ENCODE measurements at places on chromosomes 12 and 14.

DNA sequence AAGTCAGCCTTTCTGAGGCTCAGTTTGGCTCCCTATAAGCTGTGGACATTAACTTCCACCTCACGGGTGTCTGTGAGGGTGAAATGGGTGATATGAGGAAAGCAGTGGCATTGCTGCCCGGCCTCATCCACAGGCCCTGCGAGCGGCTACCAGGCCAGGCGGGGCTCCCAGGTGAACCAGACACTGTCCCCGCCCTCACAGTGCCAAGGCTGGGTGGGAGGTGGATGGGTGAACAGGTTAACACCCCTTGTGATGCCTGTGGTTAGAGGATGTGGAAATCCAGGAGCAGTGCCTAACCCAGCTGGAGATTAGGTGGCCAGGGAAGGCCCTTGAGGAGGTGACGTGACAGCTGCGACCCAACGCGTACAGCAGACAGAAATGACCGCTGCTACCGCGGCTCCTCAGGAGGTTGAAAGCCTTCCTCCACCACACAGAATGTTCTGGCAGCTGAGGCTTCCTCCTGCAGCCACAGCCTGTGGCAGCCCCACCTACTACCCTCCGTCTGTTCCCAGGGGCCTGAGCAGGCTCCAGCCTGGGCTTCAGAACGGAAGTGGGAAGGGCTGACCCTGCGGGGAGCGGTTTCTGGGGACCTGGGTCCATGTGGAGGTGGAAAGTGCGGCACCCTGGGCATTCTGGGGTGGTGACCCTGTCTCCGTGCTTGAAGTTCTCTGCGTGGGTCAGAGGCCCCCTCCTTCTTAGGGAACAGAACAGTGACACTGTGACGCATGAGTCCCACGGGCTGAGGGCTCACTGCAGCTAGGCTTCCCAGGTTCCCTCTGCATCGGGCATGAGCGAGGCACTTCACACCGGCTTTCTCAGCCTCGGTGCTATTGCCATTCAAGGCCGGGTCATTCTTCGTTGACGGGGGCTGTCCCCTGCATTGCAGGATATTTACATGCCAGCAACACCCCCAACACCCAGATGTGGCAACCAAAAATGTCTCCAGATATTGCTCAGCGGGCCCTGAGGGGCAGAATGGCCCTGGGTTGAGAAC lies 9.7 kb downstream of the MMAB start:
- no peak for DNase-seq

GRCh38 chr14:22910916-22911315 lies 8.0 kb downstream of the RBM23 start:
- DNase-seq = no peak

GRCh38 chr14:93155667-93156066 lies 29.0 kb downstream of the MOAP1 start:
- DNase-seq = no peak

DNA sequence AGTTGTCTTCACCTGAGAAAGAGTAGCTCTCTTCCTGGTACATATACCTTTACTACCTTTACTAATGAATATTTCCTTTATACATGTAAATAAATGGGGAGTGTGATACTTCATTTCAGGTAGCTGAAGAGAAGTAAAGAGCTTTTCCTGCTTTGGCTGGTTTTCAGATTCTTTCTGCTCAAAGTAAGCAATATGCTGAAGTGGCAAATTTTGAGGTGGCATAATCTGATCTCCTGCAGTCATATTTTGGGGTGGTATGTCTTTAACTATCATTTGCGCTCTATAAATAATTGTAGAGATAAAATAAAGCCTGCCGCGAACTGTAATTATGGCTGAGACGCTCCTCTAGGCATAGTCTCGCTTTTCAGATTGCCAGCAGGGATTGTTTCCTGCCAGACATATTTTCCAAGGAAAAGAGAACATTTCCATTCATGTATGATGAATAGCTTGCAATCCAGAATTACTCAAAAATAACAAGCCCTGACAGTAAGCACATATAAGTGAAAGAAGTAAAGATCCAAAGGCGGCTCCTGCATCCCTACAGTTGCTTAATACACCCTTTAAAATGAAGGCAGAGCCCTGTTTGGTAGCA lies 200.7 kb downstream of the C12orf50 start:
- DNase-seq = no peak

- no peak for DNase-seq
These were observed 291.1 kb downstream of the SYT1 start for GRCh38 chr12:79155683-79156082.

DNA sequence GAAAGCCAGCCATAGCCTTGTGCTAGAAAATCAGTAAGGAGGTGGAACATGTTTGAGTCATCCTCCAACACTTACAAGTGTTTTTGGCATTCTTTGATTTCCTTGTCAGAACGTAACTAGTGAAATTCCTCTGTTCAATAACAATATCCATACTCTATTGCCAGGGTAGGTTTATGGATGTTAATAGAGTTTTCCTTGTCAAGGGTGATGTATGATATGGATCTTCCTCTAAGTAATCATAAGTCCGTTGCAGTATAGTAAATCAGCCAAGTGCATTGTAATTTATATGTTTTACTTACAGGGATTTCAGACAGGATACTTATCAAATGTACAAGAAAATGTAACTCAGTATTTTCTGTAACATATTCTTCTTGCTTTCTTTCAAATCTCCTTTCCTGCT lies 19.4 kb downstream of the NAV3 start:
- no peak for DNase-seq

GRCh38 chr12:121245951-121246350 lies 36.0 kb downstream of the P2RX4 start:
- no peak for DNase-seq

DNA sequence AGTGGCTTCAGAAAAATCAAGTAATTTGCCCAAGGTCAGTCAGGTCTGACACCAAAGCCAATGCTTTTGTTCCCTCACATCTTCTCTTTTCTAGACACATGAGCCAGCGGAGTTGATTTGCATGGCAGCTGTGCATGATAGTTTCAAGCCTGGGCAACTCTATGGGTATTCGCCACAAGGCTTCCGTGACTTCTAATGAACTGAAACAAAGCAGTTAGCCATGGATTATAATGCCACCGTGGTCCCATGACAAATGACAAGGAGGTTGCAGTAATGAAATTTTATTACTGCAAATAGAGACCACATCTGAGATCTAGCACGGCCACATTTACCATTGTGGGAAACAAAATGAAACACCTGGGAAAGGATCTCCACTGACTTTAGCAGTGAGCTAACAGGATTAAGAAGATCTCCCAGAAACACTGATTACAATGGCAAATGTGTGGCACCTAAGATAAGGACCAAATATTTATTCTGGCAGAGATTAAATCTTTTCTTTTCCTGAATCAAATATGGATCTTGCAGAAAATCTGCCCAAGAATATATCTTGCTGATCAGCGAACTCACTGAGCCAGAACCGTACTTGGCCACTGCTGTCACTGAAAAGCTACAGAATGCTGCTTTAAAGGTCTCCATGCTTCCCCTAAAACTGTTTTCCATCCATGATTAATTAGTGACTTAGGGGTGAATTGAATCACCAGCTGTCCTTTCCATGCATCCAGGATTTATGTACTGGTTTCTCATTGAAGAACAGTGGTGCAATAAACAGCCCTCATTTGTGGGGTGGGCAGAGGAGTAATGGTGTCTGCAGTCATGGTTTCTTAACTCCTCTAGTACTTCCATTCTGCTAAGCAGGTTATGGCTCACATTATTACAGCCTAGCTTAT lies 551.0 kb downstream of the DIO2 start:
- no peak for DNase-seq

- no peak for DNase-seq
These were observed 6.2 kb downstream of the WNT10B start for GRCh38 chr12:48965298-48965838.

GRCh38 chr14:102900631-102901571 lies 21.6 kb upstream of the AMN start:
- DNase-seq = no peak

GRCh38 chr12:80087486-80088213 lies 11.7 kb upstream of the OTOGL start:
- no peak for DNase-seq

- no peak for DNase-seq
These were observed 22.3 kb downstream of the FZD10 start for GRCh38 chr12:130184404-130185090.

- no peak for DNase-seq
These were observed 24.7 kb downstream of the ISCA2 start for GRCh38 chr14:74518221-74518620.

- no peak for DNase-seq
These were observed 56.2 kb upstream of the DDHD1 start for GRCh38 chr14:53209370-53209769.

DNA sequence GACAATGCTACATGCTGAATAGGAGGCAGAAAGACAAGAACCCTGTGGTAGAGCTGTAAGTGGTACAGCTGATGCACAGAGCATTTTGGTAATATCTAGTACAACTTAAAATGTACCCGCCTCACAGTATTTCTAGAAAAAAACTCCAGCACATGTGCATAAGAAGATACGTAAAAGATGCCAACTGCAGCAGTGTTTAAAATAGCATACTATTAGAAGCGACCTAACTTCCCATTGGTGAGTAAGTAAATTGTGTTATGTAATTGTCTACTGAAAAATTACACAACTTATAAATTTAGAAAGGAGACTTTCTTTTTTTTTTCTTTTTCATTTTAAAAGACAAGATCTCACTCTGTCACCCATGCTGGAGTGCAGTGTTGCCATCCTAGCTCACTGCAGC lies 114.3 kb upstream of the CAND1 start:
- no peak for DNase-seq

DNA sequence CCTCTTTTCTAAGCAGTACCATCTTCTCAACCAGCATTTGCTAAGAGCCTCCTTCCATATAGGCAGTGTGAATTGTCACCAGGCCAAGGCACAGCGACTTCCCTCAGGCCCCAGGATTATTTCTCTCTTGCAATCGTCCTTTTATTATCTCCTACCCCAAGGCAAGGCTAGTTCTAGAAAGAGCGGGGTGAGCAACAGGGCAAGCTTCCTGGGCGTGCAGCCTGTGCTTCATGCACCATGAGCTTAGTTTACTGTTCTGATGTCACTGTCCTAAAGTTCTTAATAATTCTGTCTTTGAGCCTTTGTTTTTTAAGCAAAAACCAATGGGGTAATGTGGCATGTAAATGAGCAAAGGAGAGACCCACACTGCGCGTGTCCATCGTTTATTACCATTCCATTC lies 27.9 kb downstream of the DUSP6 start:
- DNase-seq = no peak

DNA sequence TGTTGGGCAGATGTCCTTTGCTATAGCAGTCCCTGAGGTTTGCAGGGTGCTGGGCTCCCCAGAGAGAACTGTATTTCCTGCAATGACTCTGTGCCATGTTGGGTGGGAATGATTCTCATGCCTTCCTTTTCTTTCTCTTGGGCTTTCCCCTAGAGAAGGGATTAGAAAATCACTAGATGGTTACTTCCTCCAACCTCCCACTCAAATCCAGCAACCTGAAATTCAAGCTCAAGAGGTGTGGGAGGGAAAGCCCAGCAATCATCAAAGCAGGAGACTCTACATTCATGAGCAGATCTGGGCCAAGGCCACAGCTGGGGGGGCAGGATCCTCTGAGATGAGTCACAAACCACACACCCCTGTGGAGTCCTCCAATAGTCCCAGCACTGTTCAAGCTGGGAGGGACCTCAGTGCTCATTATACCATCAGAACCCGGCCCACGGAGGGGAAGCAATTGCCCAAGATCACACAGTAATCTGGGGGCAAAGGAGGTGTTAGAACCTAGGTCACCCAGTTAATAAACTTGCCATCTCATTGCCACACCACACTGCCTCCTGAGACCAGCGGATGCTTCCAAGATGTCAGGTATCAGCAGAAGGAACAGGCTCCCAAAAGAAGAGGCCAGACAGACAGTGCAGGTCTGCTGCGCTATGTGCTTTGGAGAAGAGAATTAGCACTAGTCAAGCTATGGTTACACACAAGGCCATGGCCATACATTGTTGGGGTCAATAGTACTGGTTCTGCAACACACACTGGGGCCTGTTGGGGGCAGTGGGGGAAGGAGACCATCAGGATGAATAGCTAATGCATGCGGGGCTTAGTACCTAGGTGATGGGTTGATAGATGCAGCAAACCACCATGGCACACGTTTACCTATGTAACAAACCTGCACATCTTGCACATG lies 65.7 kb downstream of the TTC9 start:
- peak; percentile 48 for DNase-seq

- DNase-seq = no peak
These were observed 207.0 kb downstream of the MYRFL start for GRCh38 chr12:70032076-70032475.

GRCh38 chr12:122834921-122835749 lies at the start of gene HIP1R:
HIP1R (plus strand) TSS chr12:122835457; CDS start chr12:122835551, 94 bp downstream.
- no peak for DNase-seq

- no peak for DNase-seq
These were observed 268.3 kb downstream of the C12orf50 start for GRCh38 chr12:87760943-87761342.

- DNase-seq = no peak
These were observed 247.9 kb upstream of the RTL1 start for GRCh38 chr14:101151226-101151926.
